ENCODE measurements at places on chromosomes 3 and 15.

GRCh38 chr3:95197661-95198060, 1134.8 kb downstream of the NSUN3 start:
- DNase-seq, result no peak

DNA sequence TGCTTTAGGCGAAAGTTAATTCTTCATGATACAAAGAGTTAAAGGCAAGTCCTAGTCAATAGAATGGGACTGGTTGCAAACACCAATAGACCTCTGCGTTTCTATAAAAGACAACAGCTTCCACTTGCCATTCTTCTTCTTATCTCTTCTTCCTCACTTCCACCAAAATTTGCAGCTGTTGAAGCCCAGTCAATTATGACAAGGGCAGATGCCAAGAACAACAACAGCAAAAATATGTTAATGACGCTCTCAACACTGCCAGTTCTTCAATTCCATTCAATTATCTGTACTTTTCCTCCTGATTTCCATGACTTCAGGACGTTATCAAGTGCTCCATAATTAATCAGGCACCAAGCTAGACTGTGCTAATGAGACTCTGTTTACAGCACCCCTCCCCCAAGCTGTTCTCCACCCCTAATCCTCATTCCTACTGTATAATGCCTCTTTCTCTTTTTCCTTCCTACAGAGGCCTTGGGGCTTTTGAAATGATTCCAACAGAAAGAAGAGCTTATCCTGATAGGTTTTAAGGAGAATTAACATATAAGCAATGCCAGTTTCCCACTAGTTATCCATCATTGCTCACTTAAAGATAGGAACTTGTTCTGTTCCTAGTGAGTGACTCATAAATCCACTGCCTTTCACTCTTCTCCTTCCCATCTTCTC, 1160.5 kb downstream of the IGSF11 start:
- DNase-seq, result no peak

GRCh38 chr15:41584636-41585126, 25.7 kb downstream of the TYRO3 start:
- no peak for DNase-seq

- no peak for DNase-seq
These were observed 38.5 kb upstream of the FAN1 start for GRCh38 chr15:30865257-30865656.

GRCh38 chr3:195236076-195236798, 34.7 kb downstream of the XXYLT1 start:
- no peak for DNase-seq

GRCh38 chr3:124144035-124144814, 152.3 kb upstream of the ROPN1 start:
- DNase-seq, result no peak

GRCh38 chr15:54119051-54119450, 140.8 kb downstream of the UNC13C start:
- DNase-seq, result peak; percentile 45

- peak; percentile 82 for DNase-seq
These were observed 113.5 kb downstream of the GHSR start for GRCh38 chr3:172334671-172335207.

GRCh38 chr15:59688423-59688781, 718 bp downstream of the BNIP2 start:
- DNase-seq, result peak; percentile 71

DNA sequence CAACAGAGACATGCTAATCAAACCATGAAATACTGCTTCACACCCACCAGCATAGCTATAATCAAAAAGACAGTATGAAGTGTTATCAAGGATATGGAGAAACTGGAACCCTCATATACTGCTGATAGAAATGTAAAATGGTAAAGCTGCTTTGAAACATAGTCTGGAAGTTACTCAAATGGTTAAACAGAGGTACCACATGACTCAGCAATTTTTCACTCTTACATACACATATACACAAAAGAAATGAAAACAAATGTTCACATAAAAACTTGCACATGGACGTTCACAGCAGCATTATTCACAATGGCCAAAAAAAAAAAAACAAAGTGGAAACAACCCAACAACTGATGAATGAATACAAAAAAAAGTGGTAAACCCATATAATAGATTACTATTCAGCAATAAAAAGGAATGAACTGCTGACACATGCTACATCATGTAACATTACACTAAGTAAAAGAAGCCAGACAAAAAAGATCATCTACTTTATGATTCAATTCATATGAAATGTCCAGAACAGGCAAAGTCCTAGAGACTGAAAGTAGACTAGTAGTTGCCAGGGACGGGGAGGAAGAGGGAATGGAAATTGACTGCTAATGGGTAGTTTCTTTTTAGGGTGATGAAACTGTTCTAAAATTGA, 23.2 kb downstream of the ZNF148 start:
- DNase-seq, result no peak

DNA sequence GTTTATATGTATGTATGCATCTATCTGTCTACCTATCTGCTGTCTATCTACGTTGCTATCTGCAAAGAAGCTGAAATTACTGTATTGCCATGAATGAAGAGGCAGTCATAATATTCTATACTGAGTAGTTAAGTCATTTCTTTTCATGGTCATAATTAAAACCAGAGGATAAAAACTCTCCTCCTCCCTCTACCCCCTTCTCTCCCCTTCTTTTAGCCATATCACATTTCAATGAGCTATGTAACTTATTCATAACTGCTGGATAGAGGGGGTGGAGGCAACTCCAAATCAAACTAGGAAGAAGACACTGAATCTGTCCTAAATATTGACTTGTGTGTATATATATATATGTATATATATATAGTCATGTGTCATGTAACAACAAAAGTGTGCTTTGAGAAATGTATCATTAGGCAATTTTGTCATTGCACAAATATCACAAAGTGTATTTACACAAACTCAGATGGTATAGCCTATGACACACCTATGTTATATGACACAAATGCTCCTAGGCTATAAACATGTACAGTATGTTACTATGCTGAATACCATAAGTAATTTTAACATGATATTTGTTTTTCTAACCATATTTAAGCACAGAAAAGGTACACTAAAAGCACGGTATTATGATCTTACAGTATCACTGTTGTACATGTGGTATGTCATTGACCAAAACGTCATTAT, 229.7 kb upstream of the KCNMB2 start:
- DNase-seq, result no peak

- DNase-seq, result peak; percentile 44
These were observed 118.6 kb upstream of the PRR20G start for GRCh38 chr3:127406309-127407025.

Measured in epithelial cell of esophagus (primary cell).